ENCODE measurements at places on chromosomes 11 and 22.
A peak's percentile ranks its signal among the peaks of the same experiment; 100 is the strongest.

DNA sequence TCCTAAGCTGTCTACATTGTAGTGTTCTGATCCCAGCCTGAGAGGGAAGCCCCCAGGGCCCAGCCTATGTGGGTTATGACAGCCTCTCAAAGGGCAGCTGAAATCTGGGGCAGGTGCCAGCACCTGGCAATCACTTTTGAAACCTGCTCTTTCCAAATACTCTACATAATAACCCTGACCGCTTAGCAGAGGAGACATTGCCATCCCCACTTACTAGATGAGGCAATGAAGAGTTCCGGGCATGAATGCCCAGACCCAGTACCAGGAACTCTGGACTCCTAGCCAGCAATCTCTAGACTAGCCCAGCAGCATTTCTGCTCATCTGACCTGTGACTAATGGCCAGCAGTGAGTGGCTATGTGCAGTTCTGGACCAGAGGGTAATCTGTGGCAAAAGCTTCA, 412.4 kb upstream of the CADM1 start:
- DNase-seq, result no peak

DNA sequence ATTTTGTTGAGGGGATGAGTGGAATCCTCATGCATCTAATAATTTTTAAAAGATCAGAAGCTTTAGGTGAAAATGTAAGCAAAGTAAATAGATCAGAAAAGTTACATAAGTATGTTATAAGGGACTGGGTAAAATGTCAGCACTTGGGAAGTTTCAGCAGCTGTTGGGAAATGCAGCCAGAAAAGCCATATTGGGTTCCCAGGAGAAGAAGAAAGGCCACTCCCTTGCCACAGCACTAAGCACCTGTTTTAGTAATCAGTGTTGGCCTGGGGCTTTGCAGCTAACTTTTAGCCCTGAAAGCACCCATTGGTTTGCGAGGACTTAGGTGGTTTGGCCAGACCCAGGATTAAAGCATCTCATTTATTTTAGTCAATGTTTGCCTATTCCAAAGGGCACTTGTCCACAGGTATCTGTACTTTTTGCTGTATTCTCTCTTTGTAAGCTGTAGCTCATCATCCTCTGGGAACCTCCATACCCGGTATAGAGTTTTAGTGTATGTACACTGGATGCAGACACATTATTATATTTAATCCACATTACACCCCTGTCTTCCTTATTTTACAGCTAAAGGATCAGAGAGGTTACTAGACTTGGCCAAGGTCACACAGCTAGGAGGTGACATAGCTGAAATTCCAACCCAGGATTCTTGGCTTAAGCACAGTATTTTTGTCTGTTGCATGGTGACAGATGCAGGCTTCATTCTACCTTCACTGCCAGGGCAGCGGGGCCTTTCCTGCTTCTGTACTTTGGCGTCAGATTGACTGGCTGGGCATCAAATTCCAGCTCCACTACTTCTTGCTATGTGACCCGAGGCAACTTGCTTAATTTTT, 127.7 kb upstream of the SESN3 start:
- DNase-seq, result no peak

DNA sequence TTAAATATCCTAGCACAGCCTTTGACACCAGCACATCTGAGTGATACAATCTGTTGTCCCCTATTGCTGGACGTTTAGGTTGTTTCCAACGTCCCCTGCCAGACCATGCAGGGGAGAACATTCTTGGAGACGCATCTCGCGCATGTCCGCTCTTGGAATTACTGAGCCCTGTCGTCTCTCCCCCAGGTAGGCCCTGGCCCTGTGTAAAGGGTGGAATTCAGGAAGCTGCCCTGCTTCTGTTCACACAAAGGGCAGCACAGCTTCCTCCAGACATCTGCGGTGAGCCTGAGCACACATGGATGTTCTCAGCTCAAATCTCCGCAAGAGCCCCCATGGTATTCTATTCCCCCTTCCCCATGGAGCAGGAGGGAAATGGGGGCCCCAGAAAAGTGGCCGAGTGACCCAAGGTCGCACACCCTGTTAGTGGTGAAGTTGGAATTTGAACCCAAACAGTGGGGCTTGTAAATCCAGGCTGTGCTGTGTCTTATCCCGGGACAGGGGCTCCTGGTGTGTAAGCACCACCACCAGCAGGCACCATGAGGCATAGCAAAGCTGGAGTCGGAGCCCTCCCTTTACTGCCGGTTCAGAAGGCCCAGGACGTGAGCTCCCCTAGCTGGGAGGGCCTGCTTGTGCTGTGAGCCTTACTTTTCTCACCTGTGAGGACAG, 5.0 kb upstream of the FGF19 start:
- DNase-seq, result no peak

DNA sequence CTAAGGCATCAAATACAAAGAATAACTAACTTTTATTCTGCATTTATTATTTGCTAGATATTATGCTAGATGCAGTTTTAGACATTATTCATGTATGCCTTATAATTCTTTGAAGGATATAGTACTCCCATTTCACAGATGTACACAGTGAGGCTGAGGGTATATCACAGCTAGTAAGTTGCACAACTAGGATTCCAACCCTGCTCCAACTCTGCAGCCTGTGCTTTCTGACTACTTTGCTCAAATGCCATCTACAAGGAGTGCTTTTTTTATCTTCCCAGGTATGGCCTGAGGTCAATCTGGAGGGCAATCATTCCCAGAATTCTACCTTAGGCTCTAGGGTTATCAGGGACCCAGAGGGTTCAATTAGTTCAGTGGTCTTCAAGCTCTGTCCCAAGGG, 28.4 kb downstream of the NUP160 start:
- no peak for DNase-seq

- DNase-seq, result no peak
These were observed 68.7 kb downstream of the ZNRF3 start for GRCh38 chr22:28951969-28952521.

DNA sequence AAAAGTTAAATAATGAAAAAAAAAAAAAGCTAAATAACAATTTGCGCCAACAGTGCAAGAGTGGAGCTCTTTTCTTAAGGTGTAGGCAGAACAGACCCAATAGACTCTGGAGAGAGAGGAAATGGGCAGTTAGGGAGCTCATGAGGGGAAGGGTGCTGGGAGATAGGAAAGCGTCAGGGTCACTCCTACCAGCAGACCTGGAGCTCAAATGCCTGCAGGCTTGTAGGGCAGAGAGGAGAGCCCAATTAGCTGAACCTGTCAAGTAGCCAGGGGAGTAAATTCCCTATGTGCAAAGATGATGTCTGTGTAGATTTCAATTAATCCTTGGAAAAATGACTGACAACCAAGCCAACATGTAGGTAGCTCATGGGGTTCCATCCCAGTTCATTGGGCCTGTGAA, 73.0 kb downstream of the RAB30 start:
- no peak for DNase-seq

GRCh38 chr22:36653316-36653715, 50.2 kb downstream of the CACNG2 start:
- no peak for DNase-seq

GRCh38 chr22:46091277-46091977, 58.9 kb upstream of the PPARA start:
- DNase-seq, result no peak

DNA sequence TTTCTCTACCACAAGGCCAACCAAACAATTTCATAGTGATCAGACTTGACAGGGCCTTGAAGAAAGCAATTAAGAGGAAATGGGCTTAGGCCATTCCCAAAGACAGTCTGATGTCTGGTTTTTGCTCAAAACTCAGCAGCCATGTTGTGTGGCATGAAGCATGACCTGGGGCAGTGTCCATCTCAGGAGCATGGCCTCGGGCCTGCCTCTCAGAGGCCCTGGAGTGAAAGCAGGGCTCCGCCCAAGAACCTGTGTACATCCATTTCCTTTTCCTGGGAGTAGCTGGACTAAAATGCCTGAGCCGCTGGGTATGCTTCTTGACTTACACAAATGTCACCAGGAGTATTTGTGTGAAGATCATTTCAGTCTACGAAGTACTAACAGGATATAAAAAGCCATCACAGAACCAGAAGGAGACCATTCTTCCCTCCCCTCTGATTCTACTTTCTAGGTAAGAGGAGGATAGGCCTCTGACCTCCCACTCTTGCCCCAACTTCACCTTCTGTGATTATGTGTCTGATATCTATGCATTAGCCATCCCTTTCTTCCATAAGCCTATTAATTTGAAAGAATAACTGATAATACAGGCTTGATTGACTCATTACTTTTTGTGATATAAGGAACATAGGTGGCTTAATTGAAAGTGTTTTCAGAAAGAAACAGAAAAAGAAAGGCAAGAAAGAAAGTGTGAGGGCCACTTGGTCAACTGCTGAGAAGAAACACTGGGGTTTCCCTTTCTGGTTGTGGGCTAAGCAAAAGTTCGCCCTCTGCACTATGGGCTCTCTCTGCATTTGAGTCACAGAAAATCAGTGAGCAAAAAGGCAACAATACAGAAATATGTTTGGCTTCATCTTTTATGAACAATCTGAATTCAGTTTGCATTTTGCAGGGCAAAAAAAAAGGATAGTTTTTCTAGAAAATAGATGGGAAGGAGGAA, 188.6 kb upstream of the MTMR2 start:
- no peak for DNase-seq

DNA sequence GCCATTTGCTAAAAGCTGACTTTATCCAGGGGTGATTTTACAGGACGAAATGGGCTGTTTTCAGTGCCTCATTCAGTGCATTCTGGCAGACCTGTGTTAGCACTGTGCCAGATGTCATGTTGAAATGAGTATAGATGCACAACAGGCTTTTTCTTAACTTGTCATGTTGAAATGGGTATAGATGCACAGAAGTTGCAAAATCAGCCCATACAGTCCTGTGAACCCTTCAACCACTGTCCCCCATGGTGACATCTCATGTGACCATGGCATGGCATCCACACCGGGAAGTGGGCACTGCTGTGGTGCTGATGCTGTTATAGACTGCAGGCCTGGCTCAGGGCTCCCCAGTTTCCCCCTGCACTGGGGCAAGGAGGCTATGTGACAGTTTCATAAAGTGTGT, 2.5 kb downstream of the TALDO1 start:
- no peak for DNase-seq

- peak; percentile 60 for DNase-seq
These were observed 23.4 kb upstream of the MPPED1 start for GRCh38 chr22:43388420-43388851.

DNA sequence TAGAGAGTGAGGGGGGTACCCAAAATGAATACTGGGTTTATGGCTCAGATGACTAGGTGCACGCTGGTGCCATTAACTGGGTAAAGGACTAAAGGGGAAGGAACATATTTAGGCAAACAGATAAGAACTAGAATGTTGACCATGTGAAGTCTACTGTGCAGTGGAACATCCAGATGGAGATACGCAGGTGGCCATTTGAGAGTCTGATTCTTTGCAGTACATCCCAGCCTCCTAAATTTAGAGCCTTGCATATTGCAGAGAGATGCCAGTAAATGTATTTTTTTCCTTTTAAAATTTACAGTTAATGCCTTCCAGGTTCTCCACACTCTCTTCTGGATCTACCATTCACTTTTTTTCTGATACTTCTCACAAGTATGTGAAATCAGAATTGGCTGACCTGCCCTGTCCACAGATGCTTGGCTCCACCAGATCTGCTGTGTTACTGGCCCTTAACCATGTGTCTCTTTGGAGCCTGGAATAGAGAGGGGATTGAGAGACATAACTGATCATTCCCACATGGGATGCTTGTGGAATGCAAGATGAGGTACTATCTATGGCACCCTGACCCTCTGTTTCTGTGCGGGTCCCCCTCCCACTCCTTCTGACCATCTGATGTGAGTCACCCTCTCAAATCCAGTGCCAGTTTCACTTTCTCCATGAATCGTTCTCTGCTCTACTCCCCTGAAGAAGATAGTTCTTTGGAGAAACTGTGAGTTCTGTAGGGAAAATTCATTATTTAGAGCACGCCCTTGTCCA, 77.0 kb upstream of the NCAM1 start:
- no peak for DNase-seq

- no peak for DNase-seq
These were observed 869 bp downstream of the ZC3H7B start for GRCh38 chr22:41302021-41302767.

- no peak for DNase-seq
These were observed 373.4 kb downstream of the JRKL start for GRCh38 chr11:96763244-96763643.
